ENCODE measurements at places on chromosomes 5 and 9.
A peak's percentile ranks its signal among the peaks of the same experiment; 100 is the strongest.

DNA sequence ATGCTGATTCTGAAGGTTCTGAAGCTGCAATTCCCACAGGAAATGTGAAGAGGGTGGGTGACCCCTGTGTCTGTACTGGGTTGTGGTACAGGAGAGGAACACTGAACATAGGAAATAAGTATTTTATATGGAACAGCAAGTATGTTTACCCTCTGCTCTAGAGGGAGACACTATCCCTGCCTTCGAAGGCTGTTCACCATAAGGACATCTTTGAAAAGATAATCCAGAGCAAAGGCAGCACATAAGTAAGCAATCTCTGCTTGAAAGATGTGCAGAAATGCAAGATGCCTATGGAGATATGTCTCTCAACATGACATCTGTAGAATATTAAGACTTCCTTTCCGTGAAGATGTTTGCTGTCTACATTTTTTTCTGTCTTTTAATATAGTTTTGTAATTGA lies 184.4 kb upstream of the EFNA5 start:
- no peak for DNase-seq

DNA sequence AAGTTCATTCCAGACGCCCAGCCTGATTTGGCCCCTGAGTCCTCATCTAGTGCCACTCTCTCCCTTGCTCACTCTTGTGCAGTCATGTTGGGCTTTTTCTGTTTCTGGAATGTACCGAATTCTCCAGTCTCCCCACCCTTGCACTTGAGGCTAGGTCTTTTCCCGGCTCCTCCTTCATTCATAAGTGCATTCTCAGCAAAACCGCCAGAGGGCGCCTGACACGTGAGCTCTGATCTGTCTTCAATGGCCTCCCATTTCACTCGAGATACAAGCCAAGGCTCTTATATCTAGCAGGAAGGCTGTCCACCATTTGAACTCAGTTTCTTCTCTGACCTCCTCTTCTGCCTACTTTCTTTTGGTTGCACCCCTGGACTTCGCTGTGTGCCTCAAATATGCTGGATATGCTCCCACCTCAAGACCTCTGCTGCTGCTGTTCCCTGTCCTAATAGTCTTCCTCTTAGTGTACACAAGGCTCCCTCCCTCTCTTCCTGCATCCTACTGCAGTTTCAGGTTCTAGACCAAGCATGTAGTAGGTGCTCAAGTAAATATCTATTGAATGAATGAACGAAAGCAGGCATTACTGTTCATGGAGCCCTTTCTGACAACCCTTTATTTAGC lies 568.1 kb upstream of the WWC1 start:
- peak; percentile 32 for DNase-seq

DNA sequence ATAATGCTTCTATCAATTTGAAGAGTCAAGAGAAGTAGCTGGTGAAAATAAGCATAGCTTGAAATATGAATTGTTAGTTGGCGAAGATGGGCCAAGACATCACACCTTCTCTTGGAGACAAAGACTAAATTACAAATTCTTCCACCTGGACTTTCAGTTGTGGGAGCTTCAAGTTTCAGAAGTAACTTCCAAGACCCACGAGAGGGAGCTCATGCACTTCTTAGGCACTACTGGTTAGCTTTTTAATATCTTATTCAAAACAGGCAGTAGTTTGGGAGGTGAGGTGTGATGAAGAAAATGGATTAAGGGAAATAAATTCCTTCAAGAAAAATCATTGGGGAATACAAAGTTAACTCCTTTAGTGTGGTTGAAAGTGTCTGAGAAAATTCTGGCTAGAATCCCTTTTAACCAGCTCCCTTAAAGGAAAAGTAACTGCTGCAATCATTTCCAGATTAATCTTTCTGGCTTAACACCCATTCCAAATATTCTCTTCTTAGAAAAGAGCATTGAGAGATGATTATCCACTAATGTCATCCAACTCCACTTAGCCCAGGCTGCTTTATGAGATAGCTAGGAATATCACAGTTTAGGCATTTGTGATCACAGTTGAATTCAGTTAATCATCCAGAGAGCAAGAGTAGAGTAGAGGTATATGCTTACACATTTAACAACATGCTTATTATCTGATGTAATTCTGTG lies 139.5 kb upstream of the DMRTA1 start:
- no peak for DNase-seq

DNA sequence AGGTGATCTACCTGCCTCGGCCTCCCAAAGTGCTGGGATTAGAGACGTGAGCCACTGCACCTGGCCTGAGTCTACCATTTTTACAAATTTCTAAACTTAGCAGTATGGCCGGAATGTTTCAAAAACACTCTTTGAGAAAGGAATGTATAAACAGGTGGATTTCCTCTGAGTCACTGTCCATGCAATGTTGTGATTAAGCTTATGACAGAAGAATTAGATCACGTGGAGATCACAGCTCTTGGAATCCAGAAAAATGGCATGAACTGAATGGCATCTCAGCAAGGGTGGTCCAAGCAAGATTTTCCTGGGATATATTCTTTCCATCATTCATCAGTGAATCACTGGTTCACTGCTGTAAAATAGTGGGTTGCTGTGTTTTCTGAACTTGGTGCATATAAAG lies 865.0 kb downstream of the PTPRD start:
- DNase-seq = no peak

DNA sequence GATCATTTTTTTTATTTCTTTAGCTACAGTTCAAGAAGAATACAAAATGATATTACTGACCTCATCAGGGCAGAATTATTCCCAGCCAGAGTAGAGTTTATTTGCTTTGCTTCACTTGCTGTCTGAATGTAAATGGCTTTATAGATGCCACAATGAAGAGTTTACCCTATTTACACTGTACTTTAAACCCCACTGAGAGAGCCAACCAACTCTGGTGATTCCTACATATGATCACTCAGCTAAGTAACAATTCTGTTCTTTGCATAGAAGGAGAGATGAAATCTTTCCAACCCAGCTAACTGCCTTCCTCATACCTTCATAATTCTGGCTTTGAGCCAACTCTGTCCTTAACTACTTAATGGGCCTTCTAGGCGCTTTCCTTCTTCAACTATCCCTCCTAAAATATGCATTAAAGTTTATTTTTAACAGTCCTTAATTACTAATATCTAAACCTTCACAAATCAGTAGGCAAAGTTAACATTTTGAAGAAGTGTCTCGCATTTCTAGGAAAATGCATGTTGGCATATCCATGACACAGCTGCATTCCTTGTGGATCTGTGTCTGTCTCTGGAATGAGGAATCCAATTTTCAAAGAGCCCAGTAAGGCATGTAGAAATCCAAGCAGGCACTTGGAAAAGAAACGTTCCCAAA lies 284.8 kb upstream of the GRAMD2B start:
- no peak for DNase-seq

GRCh38 chr5:154850255-154851062 lies at the start of gene FAXDC2:
Gene FAXDC2 (minus strand): TSS chr5:154850603. CDS start chr5:154838178, 12,425 bp downstream.
- no peak for DNase-seq

GRCh38 chr5:168177831-168178450 lies 113.5 kb upstream of the WWC1 start:
- no peak for DNase-seq

DNA sequence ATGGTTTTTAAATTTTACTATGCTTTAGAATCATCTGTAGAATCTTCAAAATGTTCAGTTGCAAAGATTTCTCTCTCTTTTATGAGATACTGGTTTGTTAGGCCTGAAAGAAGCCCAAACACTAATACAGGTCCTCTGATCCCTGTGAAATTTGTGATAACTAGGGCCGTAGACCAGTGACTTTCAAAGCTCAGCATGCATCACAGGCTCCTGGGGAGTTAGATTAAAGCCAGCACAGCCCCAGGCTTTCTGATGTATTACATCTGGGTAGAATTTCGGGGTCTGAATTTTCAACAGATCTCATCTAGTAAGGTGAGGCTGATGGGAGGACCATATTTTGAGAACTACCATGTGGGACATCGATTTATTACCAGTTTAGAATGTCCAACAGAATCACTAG lies 194.1 kb upstream of the PTPRD start:
- DNase-seq = no peak

- no peak for DNase-seq
These were observed 116.9 kb downstream of the DENND1A start for GRCh38 chr9:123812984-123813383.

- no peak for DNase-seq
These were observed 81.3 kb downstream of the OSTF1 start for GRCh38 chr9:75169623-75170022.

DNA sequence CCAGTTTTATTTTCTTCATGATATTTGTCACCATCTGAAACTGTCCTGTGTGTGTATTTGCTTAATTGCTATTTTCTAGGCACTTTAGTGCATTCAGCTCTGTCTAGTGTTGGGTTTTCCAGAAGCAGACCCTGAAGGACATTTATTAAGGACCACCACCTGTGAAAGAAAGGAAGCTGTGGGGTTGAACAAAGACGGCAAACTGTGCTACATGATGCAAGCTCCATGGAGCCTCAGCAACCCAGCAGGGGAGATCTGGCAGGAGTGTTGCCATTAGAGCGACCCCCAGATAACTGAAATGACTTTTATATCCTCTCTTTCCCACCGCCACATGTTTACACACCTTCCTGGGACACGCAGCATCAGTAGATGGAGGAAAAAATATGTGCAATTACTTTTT lies 125.5 kb downstream of the GABRB2 start:
- no peak for DNase-seq

GRCh38 chr5:94218374-94218773 lies 400.0 kb downstream of the KIAA0825 start:
- no peak for DNase-seq

- DNase-seq = no peak
These were observed 91.8 kb upstream of the DAPK1 start for GRCh38 chr9:87405677-87406542.

DNA sequence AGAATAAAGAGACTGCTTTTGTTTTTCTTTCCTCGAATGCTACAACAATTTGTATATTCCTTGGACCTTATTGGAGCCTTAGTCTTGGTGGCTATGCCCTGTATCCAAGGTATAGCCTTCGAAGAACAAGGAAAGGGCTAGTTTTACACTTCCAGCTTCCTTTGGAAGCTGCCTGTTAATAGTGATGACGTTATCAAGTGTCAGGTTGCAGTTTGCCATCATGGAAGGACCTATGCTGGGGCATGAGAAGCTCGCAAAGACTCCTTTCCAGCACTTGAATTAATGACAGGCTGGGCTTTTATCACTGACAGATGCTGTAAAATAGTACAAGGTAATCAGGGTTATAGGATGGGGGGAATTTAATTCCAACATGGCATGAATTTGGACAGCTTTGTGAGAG lies 157.9 kb downstream of the KDM4C start:
- no peak for DNase-seq

- no peak for DNase-seq
These were observed 41.3 kb downstream of the ZNF366 start for GRCh38 chr5:72465601-72466563.

DNA sequence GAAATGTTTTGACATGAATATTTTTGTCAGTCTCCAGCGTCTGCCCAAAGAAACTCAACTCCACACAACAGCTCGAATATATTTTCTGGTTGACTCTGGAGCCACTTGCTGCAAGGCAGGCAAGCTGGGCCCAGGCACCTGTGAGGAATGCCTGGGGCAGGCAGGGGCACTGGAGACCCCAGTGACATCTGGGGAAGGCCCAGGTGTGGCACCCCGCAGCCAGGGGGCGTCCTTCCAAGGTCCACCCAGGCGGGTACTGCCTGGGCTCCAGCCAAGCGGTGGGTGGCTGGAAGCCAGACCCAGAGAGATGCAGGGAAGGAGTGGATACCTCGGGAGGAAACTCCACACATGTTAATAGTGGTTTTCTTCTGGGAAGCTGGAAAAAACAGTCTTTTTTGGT lies 125.9 kb downstream of the PHF2 start:
- no peak for DNase-seq

- no peak for DNase-seq
These were observed 466.1 kb downstream of the TLR4 start for GRCh38 chr9:118170032-118170955.

GRCh38 chr9:131201856-131202255 lies 74.5 kb downstream of the FAM78A start:
- DNase-seq = no peak

DNA sequence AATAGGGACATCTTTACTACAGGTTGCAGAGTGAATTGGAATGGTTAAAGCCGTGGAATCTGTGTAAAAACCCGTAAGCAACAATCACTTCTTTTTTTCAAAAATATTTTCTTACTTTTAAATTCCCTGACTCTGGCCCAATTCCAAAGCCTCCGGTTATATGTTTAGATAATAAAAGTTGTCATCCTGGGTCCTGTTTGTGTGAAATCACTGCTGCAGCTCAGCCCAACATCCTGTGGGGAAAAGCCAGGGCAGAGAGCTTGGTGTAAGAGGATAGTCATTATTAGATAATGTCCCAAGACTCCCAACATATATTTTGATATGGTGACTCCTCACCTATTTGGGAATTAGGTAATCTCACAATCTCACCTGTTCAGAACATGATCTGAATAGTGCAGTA lies 586.0 kb upstream of the BRINP1 start:
- DNase-seq = no peak

DNA sequence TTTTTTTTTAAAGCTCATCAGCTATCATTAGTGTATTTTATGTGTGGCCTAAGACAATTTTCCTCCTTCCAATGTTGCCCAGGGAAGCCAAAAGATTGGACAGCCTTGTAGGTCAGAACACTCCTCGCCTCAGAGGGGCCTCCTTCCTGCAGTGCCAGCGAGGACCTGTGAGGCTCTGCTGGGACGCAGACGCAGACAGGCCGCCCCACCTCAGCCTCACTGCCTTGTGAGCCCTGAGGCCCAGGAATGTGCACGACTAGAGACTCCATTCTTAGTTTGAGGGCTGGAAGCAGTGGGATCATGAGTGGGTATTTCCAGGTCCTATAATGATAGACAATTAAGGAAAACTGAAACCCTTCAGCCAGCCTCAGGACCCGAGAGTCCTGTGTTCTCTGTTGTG lies 85.4 kb downstream of the PJA2 start:
- no peak for DNase-seq

DNA sequence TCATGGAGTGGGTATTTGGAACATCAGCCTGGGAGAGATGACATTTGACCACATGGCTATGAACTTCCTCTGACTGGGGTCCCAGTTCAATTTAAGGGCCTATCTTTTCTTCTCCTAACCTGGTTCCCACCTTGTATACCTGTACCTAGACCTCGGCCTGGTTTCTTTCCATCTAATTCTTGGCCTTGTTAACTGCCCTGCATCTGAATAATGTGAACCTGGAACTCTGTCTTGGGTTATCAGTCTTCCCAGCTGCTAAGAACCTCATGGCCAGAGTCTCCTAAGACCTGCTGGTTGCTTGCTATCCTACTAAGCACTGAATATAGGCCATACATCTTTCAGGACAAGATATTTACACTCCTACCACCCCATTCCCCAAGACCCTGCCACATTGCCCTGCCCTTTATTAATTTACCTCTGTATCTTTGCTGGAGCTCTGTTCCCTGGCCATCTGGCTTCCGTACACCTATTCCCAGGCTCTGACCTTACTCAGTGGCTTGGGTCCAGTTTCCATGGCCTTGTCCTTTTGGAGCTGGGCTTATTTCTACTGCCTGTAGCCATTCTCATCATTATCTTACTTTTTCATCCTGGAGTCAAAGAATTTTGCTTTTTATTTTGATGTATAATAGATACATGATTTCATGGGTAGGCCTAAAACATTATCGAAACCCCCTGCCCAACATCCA lies 6.6 kb downstream of the PSAT1 start:
- DNase-seq = no peak
